ENCODE measurements at places on chromosomes 6 and 20.

DNA sequence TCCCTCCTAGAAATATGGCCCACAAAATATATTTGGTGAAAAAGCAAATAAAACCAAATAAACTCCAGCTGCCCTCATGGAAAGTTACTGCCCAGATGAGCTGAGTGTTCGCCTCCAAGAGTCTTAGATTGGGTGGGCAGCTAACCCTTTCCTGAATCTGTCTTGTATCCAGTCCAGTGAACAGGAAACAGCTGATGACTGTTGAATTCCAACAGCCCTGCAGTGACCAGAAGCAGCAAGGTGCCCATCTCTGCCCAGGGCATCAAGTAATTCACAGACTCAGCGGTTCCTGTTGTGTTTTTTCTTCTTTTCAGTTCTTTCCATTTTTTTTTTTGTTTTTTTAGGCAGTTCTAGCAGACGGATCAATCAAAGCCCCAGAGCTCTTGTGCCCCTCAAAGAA, 199.2 kb downstream of the UBE3D start:
- DNase-seq, result no peak

GRCh38 chr6:3939964-3940363, 90.8 kb downstream of the FAM50B start:
- DNase-seq, result no peak

DNA sequence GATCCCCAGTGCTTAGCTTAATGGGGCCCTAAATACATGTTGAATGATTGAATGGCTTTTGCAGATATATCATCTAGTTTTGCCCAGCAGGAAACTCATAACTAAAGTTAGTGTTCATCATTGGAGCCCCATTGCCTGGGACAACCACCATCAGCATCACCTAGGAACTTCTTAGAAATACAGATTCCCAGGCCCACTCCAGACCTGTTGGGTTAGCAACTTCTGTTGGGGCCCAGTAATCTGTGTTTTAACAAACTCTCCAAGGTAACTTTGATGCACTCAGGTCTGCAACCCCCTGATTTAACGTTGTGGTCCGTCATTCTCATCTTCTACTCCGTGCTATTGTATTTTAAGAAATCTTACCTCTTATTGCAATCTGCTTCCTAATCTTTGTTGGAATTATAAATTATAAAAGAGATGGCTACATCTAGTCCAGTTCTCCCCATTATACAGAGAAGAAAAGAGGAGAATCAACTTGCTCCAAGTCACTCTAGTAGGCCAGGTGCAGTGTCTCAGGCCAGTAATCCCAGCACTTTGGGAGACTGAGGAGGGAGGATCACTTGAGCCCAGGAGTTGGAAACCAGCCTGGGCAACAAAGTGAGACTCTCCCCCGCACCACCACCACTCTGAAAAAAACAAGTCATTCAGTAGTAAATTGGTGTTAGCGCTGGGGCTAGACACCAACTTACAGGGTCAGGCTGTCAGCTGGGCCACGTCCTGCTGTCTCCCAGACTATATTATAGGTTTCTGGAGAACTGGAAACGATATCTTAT, 13.7 kb downstream of the FOXP4 start:
- DNase-seq, result no peak

GRCh38 chr6:98382246-98382645, 452.1 kb upstream of the POU3F2 start:
- no peak for DNase-seq

DNA sequence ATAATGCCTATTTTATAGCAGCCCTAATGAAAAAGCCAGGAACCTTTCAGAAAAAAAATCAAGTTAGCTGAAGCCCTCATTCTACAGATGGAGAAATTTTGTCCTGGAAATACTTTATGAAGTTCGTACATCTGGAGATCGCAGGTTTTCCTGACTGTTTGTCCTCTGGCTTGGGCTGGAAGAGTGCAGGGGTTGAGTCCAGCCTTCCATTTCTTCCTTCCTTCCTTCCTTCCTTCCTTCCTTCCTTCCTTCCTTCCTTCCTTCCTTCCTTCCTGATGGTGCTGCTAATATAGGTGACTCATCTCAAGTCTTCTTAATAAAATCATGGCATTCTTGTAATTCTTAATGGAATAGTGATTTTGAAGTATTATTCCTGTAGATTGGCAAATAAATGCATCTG, 227.4 kb downstream of the CLVS2 start:
- no peak for DNase-seq

DNA sequence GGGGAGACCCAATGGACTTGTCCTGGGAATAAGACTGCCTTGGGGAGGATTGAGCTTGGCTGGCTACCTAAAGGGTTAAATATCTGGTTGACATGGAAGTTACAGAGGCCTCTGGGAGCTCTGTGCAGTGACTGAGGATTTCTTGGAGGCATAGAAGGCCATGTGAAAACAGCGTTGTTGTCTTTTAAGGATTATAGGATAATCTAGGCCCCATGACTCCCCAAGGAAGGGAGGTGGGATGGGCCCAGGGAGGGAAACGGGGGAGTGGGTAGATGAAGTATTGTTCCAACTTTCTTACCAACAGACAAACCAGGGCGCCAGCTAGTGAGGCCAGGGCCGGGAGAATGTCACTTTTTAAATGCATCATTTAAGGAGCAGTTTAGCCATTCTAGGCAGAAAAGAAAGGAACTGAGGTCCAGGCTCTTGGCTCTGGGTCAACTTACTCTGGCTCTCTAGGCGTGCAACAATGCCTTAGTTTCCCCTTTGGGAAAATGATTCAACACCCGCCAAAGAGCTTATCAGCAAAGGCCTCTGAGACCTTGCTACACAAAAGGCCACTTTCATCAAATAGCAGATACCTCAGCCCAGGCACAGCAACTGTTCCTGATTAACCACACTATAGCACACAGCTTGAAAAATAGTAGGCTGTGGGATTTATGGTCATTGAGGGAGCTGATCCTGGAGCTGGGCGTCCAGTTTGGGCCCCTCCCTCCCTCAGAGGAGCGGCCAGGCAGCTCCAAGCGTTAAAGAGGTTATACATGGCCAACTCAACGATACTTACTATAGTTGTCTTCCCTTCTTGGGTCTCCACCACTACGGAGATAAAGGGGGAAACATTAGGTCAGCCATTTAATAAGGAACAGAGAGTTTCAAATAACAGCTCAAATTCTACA, 7.0 kb downstream of the MRPS18A start:
- DNase-seq, result no peak

GRCh38 chr6:33667072-33667471, 44.4 kb downstream of the UQCC2 start:
- no peak for DNase-seq

GRCh38 chr6:29809249-29809648, 18.4 kb upstream of the HLA-G start:
- no peak for DNase-seq

DNA sequence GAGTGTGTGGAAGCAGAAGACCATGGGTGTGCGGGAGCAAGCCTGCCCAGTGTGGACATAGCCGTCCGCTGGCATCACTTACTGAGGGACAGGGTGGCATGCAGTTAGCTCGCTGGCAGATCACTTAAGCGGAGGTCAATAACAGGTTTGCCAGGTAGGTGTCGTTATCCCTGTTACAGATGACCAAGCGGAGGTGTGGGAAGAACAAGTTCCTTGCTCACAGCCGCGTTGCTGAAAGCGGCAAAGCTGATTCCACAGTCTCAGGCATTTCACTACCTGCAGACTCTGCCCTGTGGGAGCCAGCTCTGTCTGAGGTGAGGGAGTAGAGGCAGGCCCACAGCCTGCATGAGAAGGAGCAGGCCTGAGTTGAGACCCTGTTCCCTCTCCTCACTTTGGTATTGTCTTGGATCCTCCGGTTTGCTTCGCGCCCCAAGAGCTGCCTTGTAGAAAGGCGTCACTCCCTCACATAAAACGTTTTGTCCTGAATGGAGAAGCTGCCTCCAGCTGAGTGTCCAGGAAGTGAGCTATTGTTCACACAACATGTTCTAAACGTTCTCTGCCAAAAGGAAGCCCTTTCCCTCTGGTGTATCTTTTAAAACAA, 96.9 kb downstream of the TCP11 start:
- no peak for DNase-seq

- no peak for DNase-seq
Observed at GRCh38 chr6:8934318-8934717, 499.0 kb upstream of the SLC35B3 start.

DNA sequence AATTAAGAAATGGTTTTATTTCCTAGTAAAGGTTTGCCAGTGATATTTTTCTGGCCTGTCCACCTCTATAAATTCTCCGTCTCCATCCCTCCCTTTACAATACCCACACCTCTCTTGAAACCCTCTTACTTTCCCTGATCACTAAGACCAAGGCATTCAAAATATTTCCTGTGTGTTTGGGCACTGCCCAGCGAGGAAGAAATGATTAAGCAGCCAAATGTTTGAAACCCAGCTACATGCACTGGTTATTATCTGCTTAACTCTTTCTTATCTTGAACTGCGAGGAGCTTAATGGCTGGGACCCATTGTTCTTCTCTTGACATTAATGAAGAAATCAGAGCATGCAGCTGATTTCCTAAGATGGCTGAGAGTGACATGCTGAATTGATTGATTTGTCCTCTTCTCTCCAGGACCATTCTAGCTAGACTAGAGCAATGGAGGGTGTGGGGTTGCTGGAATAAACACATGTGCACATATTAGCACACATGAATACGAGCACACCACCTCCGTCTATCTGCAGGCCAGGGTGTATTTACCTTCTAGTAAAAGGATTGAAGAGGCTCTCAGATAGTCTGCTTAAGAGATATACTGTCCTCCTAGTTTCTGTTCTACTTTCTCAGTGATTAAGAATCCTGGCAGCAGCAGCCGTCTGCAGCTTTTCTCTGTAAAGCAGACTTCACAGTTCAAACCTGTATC, 46.1 kb upstream of the PRDM1 start:
- no peak for DNase-seq

DNA sequence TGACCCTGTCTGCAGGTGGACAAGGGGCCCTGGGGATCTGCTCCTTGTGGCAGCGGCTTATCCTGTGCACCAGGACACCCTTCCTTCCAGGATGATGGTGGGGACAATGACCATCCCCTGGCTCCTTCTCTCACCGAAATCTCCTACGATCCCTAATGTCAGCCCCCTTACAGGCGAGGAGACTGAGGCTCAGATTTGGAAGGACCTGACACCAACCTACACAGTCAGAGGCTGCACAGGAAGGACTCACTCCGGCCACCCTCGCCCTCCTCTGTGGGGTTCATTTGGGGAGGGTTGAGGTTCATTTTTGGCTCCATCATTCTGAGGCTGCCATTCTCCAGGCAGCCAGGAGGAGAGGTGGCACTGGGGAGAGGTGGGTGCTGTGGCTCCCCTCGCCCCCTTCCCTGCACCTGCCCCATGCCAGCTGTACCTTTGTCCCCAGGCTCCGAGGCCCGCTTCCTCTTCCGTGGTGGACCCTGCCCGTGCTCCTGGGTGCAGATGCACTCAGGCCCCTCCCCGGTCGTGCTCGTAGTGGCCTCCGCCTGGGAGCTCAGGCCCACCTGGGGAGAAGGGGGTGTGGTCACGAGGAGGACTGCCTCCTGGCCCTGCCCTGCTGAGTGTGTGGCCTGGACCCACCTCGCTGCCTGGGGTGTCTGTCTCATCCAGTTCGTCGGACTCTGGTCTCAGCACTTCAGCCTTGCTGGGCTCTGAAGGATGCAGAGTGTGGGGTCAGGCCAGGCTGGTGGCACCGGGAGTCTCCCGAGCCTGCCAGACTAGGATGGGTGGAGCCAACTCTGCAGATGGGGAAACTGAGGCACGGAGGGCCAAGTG, 5.3 kb upstream of the CABLES2 start:
- DNase-seq, result no peak

DNA sequence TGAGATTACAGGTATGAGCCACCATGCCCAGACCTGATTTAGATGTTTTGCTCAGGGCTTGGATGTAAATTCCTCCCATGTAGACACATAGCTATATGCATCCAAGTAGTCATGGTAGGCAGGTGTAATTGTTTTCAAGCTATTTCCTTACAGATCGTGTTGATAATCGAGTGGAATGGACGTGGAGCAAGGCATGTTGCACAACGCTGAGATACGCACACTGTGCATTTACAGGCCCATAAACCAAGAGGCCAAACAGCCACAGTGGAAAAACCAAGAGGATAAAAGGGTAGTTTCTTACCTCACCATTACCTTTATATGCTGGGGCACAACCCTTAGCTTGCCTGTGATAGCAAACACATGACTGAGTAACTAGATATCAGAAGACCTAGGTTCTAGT, 51.0 kb upstream of the ADGRF1 start:
- DNase-seq, result no peak

DNA sequence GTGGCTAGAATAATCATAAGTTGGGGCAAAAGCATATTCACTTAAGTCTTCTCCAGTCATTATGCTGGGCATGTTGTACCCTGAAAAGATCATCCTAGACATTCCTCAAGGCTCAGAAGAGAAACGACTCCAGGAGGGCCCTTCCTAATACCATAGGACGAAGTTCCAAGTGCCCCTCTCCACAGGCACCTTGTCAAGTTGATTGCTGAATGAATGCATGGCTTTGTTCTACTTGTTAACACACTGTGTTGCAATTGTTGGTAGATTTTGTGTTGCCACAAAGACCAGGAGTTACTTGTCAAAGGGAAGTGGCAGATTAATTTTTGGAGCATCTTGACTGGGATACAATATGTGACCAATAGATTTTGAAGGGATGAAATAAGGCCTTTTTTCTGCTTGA, 194.3 kb upstream of the SMLR1 start:
- DNase-seq, result no peak

- no peak for DNase-seq
Observed at GRCh38 chr6:11609324-11610071, 71.9 kb downstream of the TMEM170B start.

DNA sequence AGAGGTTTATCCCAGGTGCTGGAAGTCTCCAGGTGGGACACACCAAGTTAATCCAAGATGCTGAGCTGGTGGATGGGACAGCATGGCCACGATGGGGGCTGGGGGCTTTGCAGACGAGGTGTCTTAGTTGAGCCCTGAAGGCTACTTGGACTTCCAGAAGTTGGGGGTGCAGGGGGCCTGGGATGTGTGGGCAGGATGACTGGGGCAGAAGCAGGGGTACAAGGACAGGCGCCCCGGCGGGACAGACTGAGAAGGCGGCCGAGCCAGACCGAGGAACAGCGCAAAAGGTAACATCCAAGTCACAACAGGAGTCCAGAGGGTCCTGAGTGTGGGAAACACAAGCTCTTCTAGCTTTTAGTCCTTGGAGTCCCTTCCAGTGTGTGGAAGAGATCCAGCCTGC, 23.8 kb downstream of the RAMACL start:
- DNase-seq, result no peak

DNA sequence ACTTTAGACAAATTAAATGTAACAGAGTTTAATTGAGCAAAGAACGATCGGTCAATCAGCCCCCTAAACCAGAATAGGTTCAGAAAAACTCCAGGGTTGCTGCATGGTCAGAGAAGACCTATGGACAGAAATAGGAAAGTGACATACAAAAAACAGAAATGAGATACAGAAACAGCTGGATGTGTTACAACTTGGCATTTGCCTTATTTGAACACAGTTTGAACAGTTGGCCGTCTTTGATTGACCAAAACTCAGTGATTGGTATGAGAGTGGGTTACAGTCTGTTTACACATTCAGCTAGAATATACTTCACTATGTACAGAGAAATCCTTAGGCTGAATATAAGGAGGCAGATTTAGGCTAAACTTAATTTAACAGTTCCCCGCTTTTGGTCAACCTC, 19.9 kb downstream of the SRSF6 start:
- DNase-seq, result no peak

- DNase-seq, result peak; percentile 87
Observed at GRCh38 chr20:5393218-5393870, 76.6 kb upstream of the PROKR2 start.
